CD4-positive, alpha-beta T cell treated with Interleukin-15 for 4 hours (primary cell): ENCODE measurements at places on chromosomes 1 and 21.

DNA sequence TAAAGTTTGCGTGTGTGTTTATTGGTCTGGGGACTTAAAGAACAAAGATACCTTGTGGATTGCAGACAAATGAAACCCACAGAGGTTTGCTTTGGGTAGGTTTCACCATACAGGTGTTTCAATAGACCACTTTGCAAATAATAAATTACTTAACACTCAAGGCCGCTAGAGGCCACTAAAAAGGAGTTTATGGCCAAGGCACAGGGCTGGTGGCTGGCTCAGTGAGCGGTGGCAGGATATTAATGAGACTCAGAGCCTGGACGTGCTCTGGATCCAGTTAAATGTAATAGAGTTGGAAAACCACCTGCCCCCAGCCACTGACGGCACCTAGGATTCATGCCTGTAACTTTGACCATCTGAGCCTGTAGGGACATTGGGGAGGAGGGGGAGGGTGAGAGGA lies 44.5 kb downstream of the LRRC38 start:
- DNase-seq: no peak

DNA sequence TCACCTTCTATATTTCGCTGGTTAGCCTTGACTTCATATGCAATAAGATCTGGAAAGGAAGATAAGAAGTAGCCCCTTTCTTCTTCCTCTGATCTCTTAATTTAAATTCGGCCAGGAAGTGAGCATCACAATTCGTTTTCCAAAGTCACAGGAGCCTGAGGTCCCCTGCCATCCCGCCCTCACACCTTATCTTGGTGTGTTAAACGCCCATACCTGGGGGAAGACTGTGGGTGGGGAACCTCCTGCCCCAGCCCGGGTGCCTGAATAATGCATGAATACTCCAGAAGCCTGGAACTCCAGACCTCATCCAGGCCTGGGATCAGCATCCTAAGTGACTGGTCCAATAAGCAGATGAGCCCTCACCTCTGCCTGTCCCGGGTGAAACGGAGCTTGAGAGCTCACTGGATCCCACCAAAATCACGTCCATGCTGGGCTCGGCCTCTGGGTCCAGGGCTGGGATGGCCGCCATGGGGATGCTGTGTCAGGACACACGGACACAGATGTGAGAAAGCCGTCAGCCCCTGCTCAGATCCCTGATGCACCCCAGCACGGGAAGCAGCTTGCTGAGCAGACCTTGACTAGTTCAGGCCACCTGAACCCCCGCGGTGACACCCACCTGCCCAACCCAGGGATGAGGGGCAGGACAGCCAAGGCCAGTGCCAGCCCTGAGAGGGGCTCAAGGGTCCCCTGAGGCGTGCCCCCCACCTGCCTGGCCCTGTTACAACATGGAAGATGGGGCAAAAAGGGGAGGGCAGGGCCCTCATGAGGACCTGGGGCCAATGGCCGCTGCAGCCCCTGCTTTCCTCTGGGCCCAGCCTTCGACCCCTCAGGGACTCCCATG lies 686 bp downstream of the DNMT3L start:
- no peak for DNase-seq

DNA sequence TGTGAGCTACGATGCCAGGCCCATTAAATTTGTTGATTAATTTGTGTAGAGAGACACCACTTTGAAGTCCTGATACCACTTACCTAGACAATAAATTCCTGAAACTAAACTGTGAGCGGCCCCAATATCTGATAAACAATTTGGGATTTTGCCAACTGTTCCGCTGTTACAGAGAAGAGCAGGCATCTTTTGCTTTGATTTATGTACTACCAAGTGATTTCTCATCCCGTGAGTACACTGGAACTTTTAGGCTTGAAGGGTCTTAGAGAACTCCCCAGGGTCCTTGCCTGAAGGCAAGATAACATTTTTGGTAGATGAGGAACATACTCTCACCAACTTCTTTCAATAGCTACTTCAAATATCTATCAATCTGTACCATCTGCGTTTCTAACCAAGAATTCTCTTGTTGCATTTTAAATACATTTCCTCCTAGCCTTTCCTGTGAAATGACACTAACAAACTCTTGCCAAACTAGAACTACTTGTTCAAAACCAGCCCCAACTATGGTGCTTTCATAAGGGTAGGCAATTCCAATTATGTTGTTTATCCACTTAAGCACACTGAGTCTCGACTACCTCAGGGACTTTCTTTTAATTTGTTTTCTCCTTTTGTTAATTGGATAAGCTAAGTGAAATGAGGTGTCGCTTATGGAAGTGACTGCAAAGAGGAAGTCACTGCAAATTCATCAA lies 23.2 kb upstream of the SLC30A1 start:
- DNase-seq: no peak

DNA sequence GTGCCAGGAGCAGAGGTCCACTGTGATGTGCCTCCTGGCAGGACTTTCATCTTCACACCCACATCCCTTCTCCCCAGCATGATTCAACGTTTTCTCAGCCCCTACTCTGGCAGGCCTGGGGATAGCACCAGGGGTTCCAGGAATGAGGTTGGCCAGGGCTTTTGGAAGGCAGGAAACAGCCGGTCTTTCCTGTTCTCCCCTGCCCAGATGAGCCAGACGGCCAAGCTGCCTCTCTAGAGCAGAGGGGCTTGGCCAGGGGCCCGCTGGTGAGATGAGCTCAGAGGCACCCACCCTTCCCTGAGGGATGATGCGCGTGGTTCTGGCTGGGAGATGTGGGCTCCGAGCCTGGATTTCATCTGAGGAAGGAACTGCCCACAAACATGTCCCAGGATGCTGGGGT lies 4.3 kb upstream of the MFAP2 start:
- no peak for DNase-seq
